ENCODE measurements at places on chromosomes 2 and 18.

- no peak for DNase-seq
Measured at GRCh38 chr2:31365348-31365747, 49.2 kb downstream of the XDH start.

- no peak for DNase-seq
Measured at GRCh38 chr2:36516136-36516870, 81.7 kb downstream of the FEZ2 start.

DNA sequence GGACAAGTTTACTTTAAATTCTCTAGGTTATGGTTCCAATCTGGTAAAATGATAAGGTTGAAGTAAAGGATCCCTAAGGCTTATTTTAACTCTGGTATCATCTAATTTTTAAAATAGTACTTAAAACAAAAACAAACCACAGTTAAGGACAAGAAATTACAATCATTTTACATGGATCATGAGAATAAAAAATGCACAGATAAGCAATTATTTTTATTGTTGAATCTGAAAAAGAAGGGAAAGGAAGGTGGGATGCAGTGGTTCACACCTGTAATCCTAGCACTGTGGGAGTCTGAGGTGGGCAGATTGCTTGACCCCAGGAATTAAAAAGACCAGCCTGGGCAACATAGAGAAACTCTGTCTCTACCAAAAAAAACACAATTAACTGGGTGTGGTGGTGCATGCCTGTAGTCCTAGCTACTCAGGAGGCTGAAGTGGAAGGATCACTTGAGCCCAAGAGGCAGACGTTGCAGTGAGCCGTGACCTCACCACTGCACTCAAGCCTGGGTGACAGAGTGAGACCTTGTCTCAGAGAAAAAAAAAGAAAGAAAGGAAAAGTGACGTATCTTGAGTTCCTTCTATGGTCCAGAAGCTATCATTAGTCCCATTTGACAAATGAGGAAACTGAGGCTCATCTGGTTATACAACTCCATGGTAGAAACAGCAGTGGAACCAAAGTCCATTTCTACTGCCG lies 2.5 kb downstream of the TNFAIP6 start:
- DNase-seq: no peak

- DNase-seq: no peak
Measured at GRCh38 chr2:239462671-239463506, 62.1 kb upstream of the HDAC4 start.

DNA sequence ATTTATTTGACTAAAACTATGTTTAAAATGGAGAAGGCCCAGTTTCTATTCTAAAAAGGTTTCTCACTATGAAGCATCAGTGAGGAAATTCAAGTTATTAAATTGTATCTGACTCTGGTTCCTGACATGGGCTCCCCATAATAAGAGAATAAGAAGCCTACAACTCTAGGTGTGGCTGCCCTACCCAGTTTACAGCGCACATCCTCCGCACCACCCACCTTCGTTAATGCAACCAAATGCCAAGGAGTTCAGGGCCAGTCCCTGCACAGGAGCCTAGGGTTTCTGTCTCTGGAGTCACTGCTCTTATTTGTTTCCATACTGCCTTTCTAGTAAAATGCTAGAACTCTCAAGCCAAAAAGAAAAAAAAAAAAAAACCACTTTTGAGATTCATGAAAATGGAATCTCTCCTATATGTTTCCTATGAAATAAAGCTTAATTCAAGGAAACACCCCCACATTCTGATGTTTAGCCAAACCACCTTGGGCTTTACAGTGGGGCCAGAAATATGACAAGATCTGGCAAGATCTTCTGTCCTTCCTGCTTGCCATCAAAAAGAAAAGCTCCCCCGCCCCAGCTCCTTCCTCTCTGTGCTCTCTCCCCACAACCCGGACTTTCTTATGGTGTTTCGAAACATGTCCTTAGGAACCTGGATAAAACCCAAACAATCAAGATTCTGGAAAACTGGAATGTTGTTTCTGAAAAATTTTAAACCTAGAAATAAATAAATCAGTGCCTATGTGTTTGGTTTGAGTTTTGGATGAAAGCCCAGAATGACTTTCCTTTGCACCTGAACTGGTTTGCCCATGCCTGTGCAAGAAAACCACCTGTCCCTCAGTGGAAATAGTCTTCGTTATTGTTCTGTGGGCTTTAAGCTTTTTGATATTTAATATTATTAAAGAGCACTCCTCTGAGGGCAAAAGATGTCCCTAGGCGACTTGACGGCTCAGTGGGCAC lies 136.7 kb downstream of the SP3 start:
- no peak for DNase-seq

DNA sequence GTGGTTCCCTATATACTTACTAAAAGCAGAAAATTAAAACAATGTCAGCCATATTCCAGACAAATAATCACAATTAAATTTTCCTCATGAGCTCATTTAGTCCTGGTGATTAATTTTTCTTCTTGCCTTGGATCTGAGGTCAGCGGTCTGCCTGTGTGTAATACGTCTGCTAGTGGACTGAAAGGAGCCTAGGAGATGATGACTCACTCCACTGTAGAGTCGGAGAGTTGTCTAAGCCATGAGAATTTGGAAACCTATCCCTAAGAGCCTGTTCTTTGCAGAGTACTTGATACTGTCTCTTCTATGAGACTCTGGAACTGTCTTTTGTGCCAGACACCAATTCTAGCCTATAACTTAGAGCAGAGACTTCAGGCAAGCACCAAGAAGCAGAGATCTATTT lies 94.2 kb upstream of the RAB27B start:
- no peak for DNase-seq

DNA sequence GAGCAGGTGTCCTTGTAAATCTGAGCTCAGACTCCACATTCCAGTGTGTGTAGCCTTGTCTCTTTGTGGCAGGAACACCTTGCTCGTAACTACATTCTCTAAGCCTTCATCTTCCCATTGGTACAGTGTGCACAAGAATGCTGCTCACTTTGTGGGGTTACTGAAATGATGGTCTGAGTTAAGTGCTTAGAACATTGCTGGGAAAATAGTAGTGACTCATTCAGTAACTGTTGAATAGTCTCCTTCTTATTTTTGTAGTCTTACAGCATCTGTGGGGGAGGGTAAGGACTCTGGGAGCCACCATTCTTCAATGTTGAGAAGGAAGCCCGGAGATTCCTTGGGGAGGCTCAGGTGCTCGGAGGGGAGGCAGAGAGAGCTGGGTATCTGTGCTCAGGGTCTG lies 236.0 kb upstream of the HDAC4 start:
- DNase-seq: no peak

GRCh38 chr2:108627911-108628567 lies 91.2 kb upstream of the RANBP2 start:
- DNase-seq: no peak

- DNase-seq: no peak
Measured at GRCh38 chr2:144936442-144936841, 416.5 kb upstream of the ZEB2 start.

DNA sequence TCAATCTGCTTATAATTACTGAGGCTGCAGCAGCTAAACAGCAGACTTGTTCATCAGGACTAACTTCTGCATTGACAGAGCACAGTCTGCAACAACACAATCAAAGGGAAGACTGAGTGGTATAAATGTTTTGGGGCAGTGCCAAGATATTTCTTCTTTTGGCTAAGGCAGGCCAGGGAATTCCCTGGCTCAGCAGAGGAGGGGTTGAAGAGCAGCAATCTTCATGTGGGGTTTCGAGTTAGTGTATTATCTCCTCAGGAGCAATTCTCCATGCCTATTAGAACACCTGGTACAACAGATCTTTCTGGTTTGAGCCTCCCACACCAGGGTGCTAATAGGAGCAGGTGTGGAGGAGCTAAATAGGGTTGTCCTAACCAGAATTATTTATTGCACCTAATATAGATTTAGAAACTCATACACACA lies 103.0 kb upstream of the STK17B start:
- no peak for DNase-seq

DNA sequence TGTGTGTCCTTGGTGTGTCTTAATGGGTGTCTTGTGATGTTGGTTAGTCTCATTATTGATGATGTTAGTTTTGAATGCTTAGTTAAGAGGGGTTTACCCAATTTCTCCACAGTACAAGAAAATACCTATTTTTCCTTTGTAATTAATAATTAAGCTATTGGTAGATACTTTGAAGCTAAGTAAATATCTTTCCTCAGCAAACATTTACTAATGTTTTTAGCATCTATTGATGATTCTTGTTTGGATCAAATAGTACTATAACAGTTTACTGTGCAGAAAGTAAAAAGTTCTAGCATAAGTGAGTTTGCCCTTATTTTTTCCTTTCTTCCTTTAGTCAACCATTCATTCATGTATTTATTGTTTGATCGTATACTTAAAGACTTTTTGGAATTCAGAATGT lies 19.1 kb downstream of the MAP3K20 start:
- no peak for DNase-seq

DNA sequence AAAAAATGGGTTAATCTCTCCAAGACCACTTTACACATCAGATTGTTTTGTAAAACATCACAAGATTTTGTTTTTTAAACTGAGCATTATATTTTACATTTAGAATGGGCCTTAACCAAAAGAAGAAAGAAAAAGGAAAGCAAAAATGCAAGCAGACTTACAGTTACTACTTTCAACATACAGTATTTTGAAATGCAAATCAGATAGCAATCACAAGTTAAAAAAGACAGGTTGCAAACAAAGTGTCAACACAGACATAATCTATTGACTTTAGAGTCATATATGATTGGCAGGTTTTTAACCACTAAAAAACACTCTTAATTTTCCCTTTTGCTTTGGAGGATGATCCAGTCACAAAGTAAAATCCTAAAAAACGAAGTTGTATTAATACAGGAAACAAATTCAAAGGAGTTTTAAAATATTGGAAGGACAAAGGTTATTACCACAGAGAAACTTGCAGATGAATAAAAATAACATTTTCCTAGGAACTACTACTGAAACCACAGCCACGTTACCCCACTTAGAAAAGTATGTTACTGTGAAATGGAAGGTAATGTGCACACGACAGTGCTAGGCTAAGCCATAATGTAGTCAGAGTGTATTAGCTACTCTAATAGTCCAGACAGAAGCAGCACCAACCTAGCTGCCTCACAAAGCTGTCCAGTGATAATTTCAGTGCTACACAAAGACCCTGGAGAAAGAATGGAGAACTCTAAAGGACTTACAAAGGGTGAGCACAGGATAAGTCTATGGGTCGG lies 22.9 kb downstream of the DARS1 start:
- no peak for DNase-seq

- no peak for DNase-seq
Measured at GRCh38 chr2:158045362-158045761, 56.3 kb upstream of the UPP2 start.

- no peak for DNase-seq
Measured at GRCh38 chr2:11410101-11410500, 55.9 kb downstream of the E2F6 start.

- no peak for DNase-seq
Measured at GRCh38 chr2:45946023-45946422, 294.5 kb downstream of the PRKCE start.

Data from stimulated activated CD4-positive, alpha-beta T cell treated with anti-CD3 and anti-CD28 coated beads, Interleukin-4, amount 100 ng/mL, for 24 hours (primary cell).